ENCODE measurements at places on chromosomes 3 and 15. TPM values are rescaled to one million over a fixed set of nuclear protein-coding genes. Genes with fewer than 3 reads are reported as not detected.

The IL17RE gene
- 3.0 TPM for total RNA-seq

The PRKAR2A gene
- total RNA-seq: 29.7 TPM

The VEPH1 gene
- not detected for total RNA-seq

The NR2F2 gene
- total RNA-seq: not detected

The RNF168 gene
- total RNA-seq: 45.0 TPM

The GP9 gene
- not detected for total RNA-seq

The FAH gene
- total RNA-seq: 43.6 TPM

The TRIM42 gene
- not detected for total RNA-seq

The ESYT3 gene
- total RNA-seq: 0.43 TPM

The CNTN4 gene
- total RNA-seq: not detected

The RPL4 gene
- total RNA-seq: 2,309 TPM

The PLAAT1 gene
- total RNA-seq: not detected
